ENCODE measurements at places on chromosomes 7 and 10.

DNA sequence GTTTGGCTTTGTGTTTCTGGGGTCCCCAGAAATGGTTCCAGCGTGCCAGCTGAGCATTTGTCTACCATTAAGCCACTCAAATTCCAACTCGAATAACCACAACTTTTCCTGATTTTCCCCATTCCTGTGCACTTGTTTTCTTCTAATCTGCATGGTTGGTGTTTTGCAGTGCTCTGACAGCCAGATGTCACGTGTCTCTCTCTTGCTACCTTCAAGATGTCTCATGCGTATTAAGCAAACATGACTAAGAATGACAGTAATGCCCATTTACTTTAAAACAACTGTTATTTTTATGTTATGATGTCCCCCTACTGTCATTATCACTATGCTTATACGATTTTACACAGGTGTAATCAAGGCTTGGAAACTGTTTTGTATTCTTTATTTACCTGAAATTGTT, 35.2 kb upstream of the MXI1 start:
- DNase-seq = no peak

DNA sequence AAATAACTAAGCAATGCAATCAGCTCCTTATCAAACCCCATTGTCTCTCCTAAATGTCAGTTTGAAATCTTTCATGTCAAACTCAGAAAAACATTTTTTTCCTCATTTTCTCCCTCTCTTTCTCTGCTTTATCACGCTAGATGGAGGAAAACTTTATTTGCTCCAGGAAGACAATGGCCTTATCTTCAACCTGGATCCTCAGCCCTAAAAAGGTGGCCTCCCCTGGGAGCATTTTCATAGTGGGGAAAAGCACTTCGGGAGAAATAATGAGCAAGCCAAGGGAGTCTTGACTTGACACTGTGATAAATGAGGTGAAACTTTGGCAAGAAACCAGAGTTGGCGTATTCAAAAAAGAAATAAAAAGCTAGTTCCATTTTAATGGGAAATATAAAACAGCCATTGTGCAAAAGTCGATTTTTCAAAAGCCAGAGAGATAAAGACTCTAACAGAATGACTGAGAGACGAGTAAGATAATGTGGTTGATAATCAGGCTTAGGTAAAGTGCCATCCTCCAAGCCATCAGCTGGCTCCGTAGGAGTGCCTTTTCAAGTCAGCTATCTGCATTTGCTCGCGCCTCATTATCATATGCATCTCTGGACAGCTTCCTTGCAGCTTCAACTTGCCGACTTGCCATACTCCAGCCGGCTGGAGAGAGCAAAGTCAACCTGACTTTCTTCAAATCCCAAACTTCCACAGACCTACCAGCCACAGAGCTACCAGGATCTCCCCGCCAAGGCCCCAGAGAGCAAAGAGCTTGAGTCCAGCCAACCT, 19.9 kb downstream of the HABP2 start:
- no peak for DNase-seq

DNA sequence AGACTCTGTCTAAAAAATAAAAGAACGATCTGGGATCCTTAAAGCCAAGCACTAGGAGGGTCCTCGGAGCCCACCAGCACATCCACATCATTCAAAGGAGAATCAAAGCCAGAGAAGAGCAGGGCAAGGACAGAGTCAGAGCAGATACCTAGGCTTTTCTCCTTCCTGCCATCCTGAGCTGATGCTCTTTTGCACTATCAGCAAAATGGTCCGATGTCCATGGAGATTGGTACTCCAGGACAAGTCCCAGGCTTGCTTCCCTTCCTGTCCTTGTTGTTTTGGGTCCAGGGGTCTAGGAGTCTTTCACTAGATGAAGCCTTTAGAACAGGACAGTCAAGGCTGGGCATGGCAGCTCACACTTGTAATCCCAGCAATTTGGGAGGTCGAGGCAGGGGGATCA, 58.0 kb upstream of the ELN start:
- DNase-seq = no peak

DNA sequence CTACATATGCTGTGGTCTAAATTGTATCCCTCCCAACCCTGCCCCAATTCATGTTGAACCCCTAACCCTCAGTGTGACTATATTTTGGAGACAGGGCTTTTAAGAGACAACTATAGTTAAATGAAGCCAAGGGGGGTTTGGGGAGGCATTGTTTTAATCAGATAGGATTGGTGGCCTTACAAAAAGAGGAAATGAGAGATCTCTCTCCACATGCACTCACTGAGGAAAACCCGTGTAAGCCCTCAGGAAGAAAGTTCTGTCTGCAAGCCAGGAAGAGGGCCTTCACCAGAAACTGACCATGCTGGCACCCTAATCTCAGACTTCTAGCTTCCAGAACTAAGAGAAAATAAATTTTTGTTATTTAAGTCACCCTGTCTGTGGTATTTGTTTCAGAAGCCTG, 276.7 kb downstream of the KIF20B start:
- no peak for DNase-seq

DNA sequence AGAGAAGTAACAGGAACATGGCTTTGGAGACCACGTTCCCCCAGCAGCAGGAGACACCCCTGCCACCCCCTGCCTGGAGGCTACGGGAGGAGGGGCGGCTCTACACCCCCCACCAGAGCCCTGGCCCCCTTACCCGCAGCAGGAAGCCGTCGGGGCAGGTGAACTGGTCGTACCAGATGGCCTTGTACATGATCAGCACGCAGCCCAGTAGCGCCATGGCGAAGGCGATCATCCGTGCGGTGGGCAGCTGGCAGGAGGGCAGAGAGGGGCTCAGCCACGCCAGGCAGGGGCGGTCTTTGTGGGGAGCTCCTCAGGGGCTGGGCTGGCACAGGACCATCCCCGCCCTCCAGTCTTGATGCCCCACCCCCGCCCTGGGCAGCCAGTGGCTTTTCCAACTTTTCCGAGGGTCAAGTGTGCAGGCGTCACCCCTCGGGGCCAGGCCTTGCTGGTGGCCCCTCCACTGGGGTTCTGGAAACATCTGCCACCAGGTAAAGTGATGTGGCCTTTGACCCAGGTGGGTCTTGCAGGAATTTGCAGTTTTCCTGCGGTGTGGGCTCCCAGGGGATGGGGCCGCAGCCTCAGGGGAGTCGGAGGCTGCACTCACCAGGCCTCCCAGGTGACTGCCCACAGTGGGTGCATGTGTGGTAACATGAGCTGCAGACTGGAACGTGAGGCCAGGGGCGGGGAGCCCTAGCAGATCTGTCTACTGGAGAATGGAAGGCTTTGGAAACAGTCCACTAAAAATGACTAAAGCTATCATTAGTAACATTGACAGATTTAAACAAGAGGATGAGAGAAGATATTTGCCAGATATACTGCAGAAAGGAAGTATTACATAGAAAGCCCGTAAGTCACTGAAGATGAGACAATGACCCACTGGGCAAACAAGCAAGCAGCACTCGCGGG, 9.7 kb downstream of the CALY start:
- no peak for DNase-seq

DNA sequence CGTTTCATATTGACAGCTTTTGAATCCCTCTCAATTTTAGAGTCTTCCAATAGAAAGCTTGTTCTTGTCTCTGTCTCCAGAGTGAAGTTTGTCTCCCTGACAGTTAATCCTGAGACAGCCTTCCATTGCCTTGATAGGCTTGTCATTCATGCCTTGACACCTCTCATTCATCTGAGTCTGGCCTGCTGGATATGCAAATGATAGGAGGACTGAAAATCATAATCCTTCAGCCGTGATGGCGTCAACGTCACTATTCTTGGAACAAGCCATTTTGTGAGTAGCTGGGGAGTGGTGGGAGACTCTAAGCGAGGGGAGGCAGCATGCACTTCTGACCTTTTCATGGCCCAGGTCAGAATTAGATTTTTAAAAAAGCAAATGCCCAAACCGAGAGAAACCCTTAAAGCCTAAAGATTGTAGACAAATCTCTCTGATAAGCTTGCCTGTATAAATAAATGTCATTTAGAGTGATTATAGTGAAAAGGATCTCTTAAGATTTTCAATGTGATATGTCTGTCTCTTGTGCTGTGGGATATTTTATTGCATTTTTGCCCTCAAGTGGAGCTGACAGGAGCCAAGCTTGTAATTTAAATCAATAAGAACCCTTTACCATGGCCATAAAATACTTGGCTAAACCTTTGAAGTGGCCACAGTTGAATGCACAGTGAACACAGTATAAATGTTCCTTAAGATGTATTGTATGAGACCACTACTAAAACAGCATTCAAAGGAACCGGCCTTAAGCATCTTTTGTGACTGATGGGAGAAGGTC, 148.8 kb downstream of the SNX10 start:
- no peak for DNase-seq
